GM04504 (cell line): ENCODE measurements at places on chromosomes 7 and 10.

DNA sequence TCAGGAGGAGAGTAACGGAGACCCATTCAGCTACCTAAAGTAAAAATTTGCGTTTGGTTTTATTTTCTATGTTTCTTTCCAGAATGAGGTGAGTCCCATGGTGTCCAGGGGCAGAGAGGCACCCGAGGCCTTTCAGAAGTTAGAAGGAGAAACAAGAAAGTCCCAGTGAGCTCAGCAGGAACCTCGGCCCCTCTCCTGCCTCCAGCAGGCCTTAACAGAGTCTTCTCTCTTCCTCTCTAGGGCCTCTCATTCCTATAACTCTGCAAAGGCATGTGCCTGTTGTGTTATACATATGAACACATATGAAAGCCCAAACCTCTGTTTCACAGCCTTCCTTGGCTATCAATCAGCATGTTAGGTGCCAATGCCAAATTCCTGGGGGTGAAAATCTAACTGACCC, 20.8 kb upstream of the IKZF1 start:
- DNase-seq: no peak

- no peak for DNase-seq
These were observed 51.2 kb upstream of the TMEM229A start for GRCh38 chr7:124084024-124084423.

GRCh38 chr7:95957510-95957909, 185.2 kb downstream of the DYNC1I1 start:
- DNase-seq: no peak

DNA sequence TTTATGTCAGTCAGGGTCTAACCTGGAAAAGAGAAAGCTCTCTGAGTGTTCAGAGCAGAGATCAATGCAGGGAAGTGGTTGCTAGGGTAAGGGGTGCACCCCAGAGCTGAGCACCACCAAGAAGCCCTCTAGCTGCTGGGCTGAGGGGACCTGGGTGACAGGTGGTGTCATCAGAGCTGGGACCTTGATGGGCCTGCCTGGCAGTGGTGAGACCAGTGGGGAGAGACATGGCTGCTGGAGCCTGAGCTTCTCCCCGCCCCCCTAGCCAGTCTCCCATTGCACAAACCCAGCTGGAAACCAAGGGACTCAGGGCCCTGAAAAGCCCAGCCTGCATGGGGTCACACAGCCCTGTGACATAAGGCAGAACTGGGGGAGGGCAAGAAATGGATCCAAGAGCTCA, 49.1 kb upstream of the OSBPL3 start:
- DNase-seq: no peak

- DNase-seq: no peak
These were observed 12.4 kb upstream of the HPS1 start for GRCh38 chr10:98458809-98459784.

- DNase-seq: no peak
These were observed 58.8 kb downstream of the DIP2C start for GRCh38 chr10:630581-631073.

DNA sequence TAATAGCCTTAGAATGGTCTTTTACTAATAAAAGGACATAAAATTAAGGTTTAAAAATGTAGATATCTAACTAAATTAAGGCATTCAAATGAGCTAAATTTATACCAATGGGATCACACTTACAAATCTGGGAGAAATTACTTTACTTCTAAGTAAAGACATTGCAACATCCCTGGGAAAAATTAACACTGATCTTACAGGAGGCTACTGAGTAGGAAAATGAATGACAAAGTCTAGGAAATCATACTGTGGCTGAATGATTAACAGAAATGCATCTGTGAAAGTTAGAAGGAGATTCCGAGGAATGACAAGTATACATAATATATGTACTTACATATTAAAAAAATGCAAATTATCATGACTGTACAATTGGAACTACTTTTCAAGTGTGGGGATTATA, 38.3 kb downstream of the CACNA2D1 start:
- no peak for DNase-seq

DNA sequence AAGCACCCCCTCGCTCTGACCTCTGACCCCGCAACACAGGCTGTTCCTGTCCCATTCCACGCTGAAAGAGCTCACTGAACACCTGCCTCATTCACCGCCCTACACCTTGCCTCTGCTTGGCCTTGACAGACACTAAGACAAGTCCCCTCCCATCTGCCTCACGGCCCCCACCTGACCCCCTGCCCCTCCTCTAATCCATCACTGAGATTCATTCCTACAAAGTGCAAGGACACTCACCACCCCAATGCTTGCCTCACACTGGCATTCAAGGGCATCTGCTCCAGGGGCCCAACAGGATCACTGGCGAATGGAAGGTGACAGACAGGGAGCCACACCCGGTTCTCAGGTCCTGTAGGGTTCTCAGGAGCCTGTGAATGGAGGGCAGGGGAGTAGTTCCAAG, 68.1 kb upstream of the NANOS1 start:
- no peak for DNase-seq

- no peak for DNase-seq
These were observed 159.3 kb downstream of the TNS3 start for GRCh38 chr7:47422611-47423010.

- no peak for DNase-seq
These were observed 269.9 kb upstream of the FERD3L start for GRCh38 chr7:19415123-19415522.
